Stimulated activated CD4-positive, alpha-beta T cell treated with anti-CD3 and anti-CD28 coated beads, Interleukin-15, amount 100 ng/mL, for 1 hour (primary cell): ENCODE measurements at places on chromosomes 12 and 14.

DNA sequence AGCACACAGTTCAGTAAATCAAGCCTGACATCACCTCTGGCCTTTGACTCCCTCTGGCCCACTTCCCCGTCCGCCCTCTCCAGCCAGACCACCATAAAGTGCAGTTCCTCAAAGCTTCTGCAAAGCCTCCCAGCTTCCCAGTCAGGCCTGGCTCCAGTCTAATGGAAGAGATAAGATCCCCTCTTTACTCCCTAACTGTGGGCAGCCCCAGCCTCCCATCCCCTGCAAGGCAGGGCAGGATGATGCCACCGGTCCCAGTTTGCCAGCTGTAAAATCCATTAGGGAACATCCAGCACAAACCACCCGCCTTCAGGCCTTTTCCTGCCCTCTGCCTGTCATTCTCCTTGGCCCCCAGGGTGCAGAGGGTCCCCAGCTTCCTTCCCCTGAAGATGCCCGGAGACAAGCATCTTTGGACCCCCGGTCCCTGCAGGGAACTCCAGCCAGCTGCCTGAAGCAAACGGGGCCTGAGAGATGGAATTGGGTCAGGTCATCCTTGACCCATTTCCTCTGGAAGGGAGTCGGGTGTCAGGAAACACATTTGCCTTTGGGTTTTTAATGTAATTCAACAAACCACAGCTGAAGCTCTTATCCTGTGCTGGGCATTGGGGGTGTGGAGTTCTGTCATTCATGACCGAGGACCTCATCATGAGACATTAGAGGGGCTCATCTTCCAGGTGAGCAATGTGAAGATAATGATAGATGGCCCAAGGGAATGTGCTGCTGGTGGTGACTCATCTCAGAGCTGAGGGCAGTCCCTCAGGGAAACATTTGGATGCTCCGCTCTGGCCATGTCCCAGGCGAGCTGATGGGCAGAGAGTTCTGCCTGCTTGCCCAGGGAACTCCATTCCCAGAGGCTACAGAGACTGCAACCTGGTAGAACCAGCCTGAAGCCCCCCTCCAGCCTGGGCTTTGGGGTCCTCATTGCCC, 93.8 kb upstream of the CLMN start:
- DNase-seq = no peak

DNA sequence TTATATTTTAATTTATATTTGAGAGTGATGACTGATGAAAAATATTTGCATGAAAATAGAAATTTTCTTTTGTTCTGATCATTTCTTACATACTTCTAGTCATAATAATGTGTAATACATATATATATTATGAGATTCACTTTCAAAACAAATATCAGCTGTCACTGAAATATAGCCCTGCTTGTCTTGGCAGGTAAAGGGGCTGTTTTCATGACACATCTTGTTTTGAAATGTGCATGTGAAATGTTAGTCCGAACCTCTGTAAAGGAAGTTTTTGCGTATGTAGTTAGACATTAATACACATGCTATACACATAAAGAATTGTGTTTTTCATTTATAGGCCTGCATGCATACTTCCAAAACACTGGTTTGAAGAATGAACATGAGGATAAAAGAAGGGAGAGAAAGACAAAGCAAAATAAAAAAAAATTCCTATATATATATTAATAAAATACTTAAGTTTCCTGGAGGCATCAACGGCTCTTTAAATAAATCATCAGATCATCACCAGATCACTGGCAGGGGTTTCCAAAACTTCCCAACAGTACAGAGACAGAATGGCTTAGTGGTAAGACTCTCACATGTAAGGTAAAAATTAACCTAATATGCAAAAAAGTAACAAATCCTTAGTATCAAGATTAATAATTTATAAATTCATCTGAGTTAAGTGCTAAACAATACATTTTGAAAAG, 60.1 kb downstream of the SEL1L start:
- DNase-seq = no peak

DNA sequence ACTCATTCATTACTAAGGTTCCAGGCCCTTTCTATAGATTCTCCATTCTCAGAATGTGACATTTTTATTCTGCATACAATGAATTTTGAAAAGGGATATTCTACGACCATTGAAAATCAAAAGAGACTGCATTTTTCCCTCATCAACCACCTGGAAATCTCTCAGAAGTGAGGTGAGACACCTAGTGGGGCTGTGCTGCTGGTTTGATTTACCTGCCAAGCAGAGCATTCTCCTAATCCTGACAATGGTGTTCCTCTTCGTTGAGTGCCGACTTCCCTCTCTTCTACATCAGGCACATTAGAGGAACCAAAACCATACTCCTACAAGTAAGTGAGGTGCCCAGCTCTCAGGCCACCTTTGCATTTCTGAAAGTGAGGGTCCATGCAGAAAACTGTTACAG, 14.9 kb downstream of the CKB start:
- no peak for DNase-seq

DNA sequence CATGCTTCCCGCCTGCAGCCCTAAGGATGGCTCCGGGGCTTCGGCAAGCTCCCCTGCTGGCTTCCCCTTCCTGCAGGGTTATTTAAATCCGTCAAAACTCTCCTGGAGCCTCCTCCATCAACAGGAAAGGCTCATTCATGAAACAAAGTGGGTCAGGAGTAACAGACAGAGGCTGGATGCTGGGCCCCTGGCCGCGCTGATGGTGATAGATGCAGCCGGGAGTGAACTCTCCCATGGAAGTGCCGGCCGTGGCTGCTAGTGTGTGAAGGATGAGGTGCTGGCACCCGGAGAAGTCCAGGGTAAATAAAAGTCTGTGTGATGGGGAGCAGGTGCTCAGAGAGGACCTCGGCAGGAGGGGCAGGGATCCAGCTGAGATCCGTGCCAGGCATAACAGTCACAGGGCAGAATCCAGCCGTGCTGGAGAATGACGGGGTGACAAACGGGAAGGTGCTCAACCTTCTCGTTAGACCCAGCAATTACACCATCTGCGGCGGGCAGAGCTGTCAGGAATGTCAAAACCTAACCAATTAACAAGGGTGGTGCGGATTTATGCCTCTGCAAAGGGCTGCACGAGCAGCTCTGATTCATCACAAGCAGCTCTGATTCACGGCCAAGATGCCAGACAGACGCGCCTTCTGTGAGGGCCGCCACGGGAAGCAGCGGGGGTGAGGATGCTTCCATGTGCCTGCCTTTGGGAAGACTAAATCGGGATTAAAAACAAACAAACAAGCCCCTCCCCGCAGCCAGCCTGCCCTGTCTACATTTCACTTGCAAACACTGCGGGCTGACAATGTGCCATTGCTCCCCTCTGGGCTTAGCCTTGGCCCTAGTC, 55.6 kb downstream of the SYNE3 start:
- DNase-seq = no peak

DNA sequence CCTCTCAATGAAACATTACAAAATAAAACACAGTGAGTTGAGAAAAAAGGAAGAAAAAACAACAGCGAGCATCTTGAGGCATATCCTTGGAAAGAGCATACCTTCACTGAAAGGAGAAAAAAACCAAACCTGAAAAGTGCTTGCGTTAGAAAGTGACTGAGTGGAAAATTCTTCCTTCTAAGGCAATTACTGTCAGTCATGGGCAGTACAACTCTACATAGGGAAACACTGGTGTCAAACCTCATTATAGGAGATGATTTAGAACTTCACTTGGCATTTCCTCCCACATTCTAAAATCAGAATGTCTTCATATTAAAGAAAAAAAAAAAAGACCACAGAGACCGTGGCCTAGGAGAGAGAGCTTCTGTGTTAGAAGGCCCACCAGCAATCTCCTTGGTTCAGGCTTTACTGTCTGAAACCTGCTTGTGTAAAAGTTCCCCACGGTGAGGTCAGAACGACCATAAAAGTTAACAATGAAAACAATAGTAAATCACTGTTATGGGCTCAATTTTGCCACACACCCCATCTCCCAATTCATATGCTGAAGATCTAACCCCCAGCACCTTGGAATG, 91.1 kb upstream of the CRY1 start:
- no peak for DNase-seq

DNA sequence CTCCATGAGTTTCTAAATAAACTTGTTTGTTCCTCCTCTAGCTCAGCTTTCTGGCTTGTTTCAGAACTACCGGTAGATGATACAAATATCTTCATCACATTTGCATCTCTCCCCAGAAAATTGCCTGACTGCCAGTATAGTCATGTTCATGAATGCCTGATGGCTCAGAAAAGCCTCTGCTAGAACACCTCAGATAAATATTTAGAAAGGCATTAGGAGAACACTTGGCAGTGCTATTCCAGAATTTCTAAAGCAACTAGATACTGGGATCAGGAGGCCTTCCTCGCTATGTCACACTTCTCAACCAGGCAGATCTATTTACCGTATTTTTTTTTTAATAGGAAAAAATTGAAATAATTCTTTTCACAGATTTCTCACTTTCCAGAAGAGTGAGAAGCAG, 32.3 kb upstream of the KRAS start:
- no peak for DNase-seq

DNA sequence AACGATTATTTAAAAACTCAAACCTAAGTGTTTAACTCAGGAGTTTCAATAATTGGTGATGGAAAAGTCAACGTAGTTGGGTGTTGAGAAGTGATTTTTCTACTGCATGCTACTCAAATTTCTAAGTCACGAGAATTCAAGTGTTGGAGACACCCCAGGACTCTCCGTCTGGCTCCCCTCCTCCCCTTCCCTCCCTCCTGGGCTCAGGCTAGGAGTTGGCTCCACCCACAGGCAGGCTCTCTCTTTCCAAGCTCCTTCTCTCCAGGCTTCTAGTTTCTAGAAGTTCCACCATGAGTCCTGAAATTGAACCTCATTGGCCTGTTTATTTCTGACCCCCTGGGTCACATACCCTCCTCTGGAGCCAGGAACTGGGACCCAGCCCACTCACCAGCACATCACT, 73.0 kb downstream of the TMEM132D start:
- no peak for DNase-seq

DNA sequence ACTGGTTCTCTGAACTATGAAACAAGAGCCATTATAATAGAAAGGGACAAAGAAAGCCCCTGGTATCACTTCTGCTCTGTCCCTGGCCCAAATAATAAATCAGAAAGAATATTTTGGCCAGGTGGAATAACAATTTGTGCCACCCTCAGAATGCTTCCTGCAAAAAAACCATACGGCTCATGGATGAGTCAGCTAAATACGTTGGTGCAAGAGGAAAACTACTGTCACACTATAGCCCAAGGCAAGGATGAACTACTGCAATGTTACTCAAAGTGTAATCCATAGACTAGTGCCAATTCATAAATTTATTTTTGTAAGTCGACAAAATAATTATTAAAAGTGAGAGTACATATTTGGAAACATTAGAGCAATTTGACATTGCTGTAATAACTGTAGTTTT, 68.2 kb downstream of the ANKS1B start:
- DNase-seq = no peak

- DNase-seq = no peak
Measured at GRCh38 chr14:54808326-54809161, 94.1 kb downstream of the GCH1 start.

GRCh38 chr12:15201056-15201455, 20.2 kb downstream of the RERG start:
- DNase-seq = no peak

DNA sequence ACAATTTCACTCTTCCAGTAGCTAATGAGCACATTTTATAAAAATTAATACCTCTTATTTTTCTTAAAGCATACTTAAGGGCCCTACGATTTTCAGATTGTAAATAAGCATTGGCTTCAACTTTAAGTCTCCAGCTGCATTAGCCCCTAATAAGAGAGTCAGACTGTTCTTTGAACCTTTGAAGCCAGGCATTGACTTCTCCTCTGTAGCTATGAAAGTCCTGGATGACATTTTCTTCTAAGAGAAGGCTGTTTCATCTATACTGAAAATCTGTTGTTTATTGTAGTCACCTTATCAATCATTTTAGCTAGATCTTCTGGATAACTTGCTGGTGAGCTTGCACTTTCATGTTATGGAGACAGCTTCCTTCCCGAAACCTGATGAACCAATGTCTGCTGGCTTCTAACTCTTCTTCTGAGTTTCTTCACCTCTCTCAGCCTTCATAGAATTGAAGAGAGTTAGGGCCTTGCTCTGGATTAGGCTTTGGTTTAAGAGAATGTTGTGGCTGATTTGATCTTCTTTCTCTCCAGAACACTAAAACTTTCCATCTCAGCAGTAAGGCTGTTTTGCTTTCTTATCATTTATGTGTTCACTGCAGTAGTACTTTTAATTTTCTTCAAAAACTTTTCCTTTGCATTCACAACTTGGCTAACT, 377.1 kb upstream of the RGS6 start:
- DNase-seq = no peak

GRCh38 chr14:84375235-84375634, 1154.7 kb upstream of the FLRT2 start:
- DNase-seq = no peak

- no peak for DNase-seq
Measured at GRCh38 chr14:72314808-72315435, 382.7 kb downstream of the RGS6 start.

- DNase-seq = no peak
Measured at GRCh38 chr14:36222952-36223468, 46.5 kb upstream of the PTCSC3 start.

GRCh38 chr14:98290596-98290995, 981.4 kb downstream of the BCL11B start:
- no peak for DNase-seq

GRCh38 chr12:13343375-13343774, 146.8 kb downstream of the EMP1 start:
- DNase-seq = no peak

- DNase-seq = no peak
Measured at GRCh38 chr14:68649476-68650189, 143.2 kb downstream of the ZFP36L1 start.

- no peak for DNase-seq
Measured at GRCh38 chr14:31927348-31927832, 149.7 kb upstream of the ARHGAP5 start.

- no peak for DNase-seq
Measured at GRCh38 chr12:117742721-117743120, 226.1 kb downstream of the KSR2 start.
